ENCODE measurements at places on chromosomes 2 and 18.

DNA sequence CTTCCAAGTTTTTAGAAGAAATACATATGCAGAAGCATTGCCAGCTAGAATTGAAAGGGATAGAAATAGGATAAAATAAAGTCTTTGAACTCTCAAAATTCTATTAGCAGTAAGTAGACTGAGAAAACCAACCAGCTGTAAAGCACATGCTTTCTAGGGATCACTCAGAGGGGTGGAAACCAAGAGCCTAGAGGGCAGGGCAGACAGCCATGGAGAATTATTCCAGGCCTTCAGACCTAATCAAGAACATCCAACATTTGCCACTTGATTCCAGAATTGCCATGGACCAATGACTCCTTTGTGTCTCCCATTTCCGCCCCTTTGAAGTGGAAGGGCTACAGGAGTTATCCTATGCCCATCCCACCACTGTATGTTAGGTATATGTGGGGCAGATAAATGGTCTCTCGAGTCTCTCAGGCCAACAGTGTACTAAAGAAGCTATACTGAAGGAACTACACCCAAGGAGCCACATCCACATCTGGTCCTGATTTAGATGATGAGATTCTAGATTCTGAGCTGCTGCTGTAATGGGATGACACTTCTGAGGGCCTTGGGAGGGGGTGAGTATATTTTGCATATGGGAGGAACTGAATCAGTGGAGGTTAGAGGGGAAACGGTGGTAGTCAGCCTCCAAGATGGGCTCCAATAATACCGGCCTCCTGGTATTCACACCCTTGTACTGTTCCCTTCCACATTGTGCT lies 4.0 kb downstream of the FARSB start:
- no peak for DNase-seq

GRCh38 chr2:241110089-241110606 lies 8.1 kb upstream of the MTERF4 start:
- DNase-seq, result no peak

DNA sequence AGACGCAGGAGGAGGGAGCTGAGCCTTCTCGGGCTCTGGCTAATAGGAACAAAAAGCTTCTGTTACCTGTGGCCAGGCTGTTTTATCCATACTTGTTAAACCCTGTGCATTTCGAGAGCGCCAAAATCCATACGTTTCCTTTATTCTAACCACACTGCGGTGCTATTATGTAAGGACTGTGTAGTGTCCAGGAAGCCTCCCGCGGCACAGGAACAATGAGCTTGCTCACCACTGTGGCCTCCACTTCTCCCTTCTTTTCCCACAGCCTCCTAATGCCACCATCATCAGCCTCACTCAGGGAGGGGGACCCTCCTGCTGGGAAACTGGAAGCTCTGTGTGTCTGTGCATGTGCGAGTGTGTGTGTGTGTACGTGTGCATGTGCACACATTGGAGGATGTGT lies 268.5 kb downstream of the HAUS1 start:
- DNase-seq, result no peak

GRCh38 chr2:77086478-77086877 lies 435.7 kb downstream of the LRRTM4 start:
- no peak for DNase-seq

DNA sequence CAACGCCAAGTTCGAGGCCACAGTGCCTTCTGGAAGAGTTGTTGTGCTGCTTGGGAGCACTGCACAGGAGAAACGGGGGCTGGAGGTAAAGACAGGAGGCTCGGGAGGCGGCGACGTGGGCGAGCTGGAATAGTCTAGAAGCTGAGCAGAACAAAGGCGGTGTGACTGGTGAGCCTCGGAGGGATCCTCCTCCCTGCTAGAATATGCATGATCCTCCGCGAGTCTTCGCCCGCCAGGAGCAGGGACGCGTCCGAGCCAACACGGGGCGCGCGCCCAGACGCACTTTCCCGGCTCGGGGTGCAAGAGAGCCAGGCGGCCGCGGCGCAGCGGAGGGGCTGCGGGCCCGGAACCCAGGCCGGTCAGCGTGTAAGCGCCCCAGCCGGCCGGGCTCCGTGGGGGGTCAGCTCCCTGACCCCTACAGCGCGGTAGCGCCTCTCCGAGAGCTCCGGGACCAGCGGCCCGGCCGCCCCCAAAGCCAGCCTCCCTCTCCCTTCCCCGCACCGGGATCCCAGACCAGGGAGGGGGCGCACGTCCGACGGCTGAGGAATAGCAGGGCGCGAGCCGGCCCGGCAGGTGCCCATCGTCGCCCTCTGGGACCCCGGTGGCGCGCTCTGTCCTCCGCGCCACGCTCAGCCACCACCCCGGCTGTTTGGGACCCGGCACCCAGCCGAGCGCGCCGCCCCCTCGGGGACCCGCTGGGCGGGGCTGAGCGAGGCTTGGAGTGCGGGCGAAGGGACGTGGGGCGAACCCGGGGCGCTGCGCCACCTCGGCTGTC lies 62.5 kb downstream of the GNAL start:
- DNase-seq, result peak; percentile 28

DNA sequence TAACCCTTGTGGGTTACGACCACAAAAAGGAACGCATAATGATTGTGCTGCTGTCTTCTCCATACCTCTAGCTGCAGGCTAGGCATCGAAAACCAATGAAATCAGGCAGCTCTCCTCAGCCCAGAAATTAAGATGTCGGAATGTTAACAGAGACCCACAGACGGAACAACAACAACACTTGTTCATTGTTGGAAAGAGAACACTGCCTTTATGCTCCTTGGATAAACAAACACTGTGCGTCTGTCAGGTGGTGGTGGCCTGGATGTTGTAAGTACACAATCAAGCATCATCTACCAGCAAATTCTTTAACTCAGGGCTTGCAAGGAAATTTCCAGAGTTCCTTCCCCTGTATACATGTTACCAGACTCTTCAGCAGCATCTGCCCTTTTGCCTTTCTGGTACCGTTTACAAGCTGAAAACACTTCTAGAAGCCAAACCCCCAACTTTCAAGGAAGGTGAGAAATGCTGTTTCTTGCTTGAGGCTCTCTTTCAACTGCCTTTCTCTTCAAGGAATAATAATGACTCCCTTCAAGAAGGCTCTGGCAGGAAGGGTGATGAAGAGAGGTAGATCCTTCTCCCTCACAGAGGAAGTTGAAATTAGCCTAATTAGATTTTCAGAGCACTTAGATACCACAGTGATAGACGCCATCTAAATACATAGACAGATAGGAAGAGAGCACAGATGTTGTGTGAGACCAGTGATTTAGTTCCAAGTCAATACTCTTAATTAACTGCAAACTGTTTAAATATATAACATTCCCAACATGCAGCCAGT lies 332.7 kb downstream of the ZNF521 start:
- no peak for DNase-seq

DNA sequence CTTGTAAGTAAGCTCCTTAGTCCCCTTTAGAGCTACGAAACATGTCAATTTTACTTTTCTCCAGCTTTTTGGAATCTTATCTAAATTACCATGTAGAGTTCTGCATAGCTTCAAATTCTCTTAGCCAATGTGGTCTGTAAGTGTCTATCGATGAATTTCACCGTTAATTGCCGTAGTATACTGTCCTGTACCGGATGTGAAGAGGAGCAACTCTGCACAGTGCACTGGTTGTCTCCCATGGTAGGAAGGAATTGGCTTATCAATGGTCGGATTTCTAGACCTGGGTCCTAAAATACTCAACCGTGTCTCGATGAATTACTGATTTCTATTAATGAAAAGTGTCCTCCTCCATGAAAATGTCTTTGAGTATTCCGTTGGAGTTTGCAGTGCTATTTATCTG lies 1.9 kb downstream of the NOP58 start:
- no peak for DNase-seq

DNA sequence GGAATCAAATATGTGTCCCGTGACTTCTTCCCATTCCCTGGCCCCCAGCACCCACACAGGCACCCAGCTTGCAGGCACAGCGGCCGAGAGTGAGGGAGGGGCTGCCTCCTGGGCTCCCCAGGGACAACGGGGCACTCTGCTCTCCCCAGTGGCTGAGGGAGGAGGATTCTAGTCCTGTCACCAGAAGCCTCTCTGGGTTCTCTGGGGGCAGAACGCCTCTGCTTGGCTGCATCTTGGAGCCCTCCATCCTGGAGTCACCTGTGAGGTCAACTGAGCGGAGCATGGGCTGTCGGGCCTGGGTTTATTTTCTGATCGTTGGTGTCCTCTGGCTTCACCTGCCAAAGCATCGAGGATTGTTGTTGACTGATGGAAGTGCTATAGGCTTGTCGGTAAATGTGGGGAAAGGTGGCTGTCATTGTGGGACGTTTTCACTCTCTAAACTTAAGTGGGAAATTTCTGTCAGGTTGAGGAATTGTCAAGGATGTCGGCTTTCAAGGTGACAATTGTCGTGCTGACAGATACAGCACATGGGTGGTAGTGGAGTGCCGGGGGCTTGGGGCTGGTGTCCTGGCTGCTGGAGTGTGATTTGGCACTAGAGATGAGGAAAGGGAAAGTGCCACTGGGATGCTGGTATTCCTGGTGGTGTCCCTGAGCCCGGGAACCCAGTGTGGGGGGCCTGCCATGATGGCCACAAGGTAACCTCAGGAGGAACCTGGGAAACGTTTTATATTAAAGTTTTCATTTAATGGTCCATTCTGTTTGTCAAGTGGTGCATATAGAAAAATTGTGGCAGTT lies 13.6 kb downstream of the SH3RF3 start:
- DNase-seq, result no peak
